ENCODE measurements at places on chromosomes 4 and X. TPM values are rescaled to one million over a fixed set of nuclear protein-coding genes. Genes with fewer than 3 reads are reported as not detected.

GRCh38 chr4:185086053-185086452 lies 57.0 kb upstream of the SLC25A4 start:
- no peak for DNase-seq

MMRN1 gene
- total RNA-seq, result 10.1 TPM

DNA sequence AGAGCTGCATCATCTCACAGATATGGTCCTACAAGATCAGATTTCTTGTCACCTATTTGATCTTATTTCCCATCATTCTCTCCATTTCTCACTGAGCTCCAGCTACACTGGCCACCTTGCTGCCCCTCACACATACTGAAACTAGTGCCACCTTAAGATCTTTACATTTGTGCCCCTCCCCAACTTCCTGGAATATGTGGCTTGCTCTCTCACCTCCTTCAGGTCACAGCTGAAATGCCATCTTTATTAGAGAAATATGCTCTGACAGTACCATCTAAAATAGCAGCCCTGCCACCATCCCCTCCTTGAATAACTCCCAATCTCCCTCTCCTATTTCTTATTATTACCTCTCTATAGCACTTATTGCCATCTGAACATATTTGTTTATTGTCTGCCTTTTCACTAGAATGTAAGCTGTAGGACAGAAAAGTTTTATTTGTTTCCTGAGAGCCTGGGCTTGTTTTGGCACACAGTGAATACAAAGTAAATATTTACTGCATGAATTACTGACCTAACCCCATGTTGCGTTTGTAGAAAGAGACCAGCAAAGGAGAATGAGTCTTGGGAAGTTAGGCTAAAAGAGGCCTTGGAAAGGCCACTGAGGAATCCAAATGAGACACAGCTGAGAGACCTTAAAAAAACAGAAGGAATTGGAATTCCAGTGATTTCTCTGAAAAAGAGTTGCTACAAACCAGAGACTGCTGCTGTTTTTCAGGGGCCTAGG lies 22.7 kb downstream of the DYNLT3 start:
- no peak for DNase-seq

- no peak for DNase-seq
These were observed 20.6 kb upstream of the IRAK1 start for GRCh38 chrX:154040307-154040756.

PCDH7 gene
- total RNA-seq, result 53.4 TPM

QDPR gene
- total RNA-seq, result 53.6 TPM

DNA sequence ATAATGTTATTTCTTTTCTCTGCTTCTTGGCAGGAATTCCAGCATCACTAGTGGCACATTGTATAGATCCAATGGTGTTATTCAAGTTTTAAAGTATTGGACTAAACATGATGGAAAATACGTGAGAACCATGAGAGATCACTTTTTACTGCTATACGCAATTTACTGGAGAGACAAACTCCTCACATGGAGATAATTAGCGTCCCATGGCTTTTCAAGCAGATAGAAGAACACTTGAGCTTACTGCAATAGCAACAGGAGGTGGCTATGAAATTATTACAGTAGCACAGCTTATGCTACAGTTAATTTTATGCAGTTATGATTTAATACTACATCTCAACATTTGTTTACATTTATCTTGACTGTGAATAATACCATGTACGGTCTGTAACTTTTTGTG lies 11.9 kb upstream of the TMEM185A start:
- DNase-seq, result no peak

MSX1 gene
- total RNA-seq, result 4.1 TPM

- DNase-seq, result no peak
These were observed 2054.9 kb downstream of the PCDH7 start for GRCh38 chr4:32775049-32775448.

RADX gene
- total RNA-seq, result 0.64 TPM

DNA sequence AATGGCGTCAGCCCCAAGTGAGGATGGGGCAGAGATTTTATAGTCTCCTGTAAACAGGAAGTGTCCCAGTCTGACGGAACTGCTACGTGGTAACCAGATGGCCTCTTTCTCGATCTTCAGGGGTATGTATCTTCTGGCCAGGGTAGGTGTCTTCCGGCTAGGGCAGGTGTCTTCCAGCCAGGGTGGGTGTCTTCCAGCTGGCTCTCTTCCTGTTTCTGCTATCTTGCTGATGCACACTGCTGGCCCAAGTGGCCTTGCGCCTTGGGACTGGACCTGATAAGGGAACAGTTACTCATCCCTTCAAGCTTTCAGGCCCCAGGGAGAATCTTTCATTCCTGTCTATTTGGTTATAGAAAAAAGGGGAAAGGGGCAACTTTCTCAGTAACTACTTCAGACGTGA lies 178.7 kb upstream of the MAGEE2 start:
- DNase-seq, result no peak

DNA sequence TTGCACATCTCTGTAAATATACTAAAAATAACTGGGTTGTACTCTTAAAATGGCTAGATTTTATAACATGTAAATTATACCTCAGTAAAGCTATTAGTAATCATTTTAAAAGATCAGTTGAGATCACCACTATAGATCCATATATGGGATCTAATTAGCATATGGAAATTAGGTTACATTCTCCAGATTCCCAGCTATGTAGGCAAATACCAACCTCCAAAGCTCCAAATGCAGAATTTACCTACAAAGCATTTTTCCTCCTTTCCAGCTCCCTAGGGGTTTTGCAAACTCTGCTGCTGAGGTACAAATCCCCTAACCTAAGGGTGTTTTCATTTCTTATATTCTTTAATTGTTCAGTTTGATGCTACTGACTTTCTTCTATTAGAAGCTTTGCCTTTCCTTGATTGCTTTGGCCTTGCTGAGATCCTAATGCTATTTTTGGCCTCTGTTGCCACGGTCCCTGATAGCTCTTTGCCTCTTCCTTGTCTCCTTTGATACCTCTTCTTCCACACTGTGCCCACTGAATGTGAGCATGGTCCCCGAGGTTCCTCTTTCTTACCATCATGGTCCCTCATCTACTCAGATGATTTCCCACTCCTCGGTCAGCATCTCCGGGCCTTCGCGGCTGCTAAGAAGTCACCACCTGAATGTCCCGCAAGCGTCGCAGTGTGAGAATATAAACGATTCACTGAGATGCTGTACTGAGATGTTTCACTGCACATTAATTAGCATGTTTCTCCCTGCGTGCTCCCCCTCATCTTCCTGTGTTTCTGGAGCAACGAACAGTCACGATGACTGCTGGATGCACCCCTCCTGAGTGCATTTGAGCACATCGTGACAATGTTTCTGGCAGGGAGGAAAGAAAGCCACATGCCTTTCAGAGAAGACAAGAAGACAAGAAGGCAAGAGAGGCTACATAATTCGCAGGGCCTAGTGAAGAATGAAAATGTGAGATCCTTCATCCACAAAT lies 23.8 kb downstream of the ENPP6 start:
- DNase-seq, result no peak

DNA sequence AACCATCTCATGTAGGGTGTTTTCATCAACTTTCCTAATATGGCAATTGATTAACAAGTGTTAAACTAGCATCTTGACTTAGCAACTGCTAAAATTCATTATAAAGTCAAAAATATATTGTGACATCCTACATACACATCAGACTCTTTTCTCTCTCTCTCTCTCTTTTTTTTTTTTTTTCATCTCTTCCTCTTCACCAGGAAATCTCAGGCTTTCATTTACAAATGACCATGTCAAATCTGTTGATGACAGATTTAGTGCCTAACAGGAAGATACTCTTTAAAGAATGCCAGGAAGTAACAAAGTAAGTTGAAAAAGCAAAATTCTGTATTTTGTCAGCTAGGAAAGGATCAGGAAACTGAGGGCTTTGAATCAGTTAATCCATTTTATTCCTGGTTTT lies 365.5 kb downstream of the PCDH7 start:
- DNase-seq, result no peak

- no peak for DNase-seq
These were observed 111.3 kb downstream of the PCDH18 start for GRCh38 chr4:137420901-137421396.

DNA sequence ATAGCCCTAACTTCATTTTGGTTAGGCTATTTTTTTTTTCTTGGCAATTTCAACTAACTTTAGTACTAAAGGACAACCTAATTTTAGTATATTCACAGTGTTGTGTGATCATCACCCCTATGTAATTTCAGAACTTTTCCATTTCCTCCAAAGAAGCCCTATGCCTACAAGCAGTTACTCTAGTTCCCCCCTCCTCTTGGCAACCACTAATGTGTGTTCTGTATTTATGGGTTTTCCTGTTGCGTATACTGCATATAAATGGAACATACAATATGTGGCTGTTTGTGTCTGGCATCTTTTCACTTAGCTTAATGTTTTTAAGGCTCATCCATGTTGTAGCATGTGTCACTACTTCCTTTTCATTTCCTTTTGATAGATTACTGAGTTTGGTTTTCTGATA lies 57.6 kb downstream of the N4BP2 start:
- DNase-seq, result no peak

DNA sequence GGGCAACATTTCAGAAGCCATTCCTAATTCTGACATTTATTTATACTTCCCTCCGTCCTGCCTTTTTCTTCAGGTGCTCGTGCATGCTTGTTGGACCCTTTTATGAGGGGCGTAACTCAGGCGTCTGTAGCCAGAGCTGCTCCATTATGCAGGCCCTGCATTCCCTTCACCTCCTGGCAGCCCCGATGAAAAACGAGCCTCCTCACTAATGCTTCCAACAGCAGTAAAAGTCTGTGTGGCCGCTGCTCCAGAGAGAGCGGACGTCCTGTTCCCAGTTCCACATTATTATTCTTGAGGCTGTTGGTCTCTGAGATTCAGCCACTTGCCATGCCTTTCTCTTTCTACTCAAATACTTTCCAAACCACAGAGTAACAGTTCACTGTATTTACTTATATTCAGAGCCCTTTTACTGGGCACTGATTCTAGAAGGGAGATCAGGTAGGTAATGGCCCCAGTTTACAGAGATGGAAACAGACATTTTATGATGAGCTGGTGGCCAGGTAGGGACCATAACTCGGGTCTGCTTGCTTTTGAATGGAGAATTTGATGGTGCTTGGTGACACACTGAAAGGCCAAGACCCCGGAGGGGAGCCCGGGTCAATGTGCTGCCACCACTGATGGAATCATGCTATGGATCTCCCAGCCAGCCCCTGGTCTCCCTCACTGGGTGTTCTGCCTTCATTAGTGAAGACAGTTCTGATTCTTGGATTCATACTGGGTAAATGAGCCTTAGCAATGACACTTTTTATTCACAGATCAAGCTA lies 101.0 kb downstream of the GATB start:
- no peak for DNase-seq

EREG gene
- 3.2 TPM for total RNA-seq

HMGN5 gene
- total RNA-seq, result 2.3 TPM

DNA sequence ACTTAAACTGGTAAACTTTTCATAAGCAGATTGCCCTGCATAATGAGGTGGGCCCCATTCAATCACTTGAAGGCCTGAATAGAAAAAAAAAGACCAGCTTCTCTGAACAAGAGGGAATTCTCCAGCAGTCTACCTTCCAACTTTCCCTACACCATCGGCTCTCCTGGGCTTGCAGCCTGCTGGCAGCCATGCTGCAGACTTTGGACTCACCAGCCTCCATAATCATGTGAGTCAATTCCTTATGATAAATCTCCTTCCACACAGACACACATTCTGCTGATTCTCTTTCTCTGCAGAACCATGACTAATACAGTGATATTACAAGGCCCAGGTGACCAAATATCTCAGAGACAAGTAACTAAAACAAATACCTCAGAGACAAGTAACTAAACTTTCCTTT lies 113.8 kb upstream of the WDR17 start:
- DNase-seq, result no peak

GRCh38 chr4:114599903-114600552 lies 1.4 kb downstream of the UGT8 start:
- DNase-seq, result no peak

ANKRD37 gene
- 15.2 TPM for total RNA-seq

GRCh38 chr4:139956507-139957017 lies 197.4 kb downstream of the MAML3 start:
- DNase-seq, result no peak

ZBED1 gene
- 73.9 TPM for total RNA-seq

HERC5 gene
- 2.0 TPM for total RNA-seq

DNA sequence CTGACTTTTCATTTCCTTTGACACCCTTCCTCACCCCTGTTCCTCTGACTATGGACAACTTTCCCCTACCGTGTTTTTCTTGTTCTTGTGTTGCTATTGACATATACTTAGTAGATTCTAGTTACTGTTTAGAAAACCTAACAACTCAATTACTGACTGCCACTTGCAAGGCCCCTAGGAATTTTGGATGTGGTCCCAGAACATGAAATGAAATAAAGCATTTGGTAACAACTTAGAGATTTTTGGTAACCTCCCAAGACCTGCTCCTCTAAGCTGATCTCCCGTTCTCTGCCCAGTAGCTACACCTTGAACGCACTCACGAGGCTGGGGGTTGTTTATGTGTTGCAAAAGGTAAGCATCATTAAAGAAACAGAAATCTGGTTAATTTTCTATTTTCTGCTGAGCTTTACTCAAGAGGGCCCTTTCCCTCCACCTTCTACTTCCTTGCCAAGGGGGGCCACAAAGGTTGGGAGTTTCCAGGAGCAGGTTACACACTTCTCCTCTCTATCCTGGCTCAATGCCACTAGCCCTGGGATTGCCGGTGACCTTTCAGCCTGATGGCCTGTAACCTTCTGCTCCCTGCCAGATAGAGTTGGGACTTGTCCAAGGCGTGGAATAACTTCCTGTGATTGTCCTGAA lies 20.5 kb downstream of the GAB3 start:
- DNase-seq, result peak; percentile 38

GRCh38 chrX:110746014-110746413 lies 49.6 kb downstream of the CHRDL1 start:
- no peak for DNase-seq

GRCh38 chrX:81120258-81120935 lies 81.3 kb downstream of the HMGN5 start:
- no peak for DNase-seq

DNA sequence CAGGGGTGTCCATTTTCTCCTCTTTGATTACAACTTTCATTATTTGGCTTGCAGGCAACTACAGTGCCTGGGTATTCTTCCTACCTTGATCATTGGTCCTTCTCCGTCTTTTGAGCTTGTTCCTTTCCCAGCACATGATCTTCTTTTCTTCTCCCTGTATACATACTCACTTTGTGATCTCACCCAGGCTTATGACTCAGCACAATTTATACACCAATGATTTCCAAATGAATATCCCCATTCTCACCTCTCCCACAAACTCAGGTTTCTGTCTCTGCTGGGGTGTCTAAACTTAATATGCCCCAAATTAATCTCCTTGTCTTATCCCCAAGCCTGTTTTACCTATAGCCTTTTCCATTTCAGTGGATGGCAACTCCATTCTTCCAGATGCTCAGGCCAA lies 19.5 kb upstream of the C4orf54 start:
- no peak for DNase-seq

USP17L26 gene
- not detected for total RNA-seq

DNA sequence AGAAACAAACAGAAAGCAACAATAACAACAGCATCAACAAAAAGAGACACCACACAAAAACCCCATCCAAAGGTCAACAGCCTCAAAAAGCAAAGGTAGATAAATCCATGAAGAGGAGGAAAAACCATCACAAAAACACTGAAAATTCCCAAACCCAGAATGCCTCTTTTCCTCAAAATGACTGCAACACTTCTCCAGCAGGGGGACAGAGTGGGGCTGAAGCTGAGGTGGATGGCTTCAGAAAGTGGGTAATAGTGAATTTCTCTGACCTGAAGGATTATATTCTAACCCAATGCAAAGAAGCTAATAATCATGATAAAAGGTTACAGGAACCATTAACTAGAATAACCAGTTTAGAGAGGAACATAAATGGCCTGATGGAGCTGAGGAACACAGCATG lies 888.2 kb downstream of the RAB28 start:
- no peak for DNase-seq
